ENCODE measurements at places on chromosomes 16 and 17. TPM values are rescaled to one million over a fixed set of nuclear protein-coding genes. Genes with fewer than 3 reads are reported as not detected.

KRT33A gene
- not detected for polyA plus RNA-seq

TMC6 gene
- polyA plus RNA-seq = 50.0 TPM

GRCh38 chr17:8957721-8958120 lies 7.8 kb downstream of the PIK3R5 start:
- no peaks in the 10 kb centered on the region for H3K4me1 ChIP-seq
- no peak for DNase-seq
- H3K4me3 ChIP-seq = no peak overlapping the region
- H3K27ac ChIP-seq = no peak overlapping the region

DNA sequence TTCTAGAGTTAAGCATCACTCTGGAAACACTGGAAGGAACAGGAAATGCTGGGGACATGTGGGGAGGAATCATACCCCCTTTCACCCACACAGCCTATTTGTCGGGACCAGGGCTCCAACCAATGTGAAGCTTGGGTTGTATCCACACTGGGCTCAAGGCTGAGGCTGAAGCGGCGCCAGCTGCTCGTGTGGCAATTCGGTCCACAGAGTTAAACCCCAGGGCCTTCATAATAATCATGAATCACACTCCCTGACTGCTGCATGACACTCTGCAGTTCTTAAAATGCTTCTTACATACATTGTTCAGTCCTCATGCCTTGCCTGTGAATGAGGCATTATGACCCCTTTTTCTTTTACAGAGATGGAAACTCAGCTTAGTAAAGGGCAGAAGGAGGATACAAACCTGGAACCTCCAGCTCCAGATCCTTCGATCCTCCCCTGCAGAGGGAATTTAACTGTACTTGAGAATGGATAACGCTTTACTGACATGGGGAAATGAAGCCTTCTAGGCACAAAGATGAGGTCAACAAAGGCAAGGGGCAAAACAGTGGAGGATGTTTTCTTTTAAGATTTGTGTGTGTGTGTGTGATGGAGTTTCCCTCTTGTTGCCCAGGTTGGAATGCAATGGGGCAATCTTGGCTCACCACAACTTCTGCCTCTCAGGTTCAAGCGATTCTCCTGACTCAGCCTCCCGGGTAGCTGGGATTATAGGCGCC lies 72.7 kb downstream of the SOX9 start:
- DNase-seq = no peak
- H3K27ac ChIP-seq = no peak overlapping the region
- no peaks in the 10 kb centered on the region for H3K36me3 ChIP-seq
- no peaks in the 10 kb centered on the region for H3K4me1 ChIP-seq
- no peak overlapping the region for H3K4me3 ChIP-seq

DNA sequence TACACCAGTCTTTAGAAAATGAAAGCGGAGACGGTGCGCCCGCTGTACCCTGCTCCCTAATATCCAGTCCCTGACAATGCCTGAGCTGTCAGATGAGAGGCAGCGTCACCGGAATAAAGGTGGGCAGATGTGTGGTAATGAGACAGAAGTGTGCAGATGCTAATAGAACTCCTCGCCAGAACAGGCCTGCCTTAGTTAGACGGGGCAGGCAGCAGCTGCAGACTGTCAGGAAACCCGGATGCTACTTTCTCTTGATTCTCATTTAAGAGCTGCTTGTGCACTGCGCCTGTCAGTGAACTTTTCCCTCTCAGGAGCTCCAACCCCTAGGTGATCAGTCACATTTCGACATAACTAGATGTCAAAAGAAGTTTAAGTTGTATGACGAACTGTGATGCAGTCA lies 221.8 kb upstream of the IRX3 start:
- H3K36me3 ChIP-seq = no peaks in the 10 kb centered on the region
- no peaks in the 10 kb centered on the region for H3K4me1 ChIP-seq
- H3K27ac ChIP-seq = no peak overlapping the region
- no peak overlapping the region for H3K4me3 ChIP-seq
- no peaks in the 10 kb centered on the region for H3K27me3 ChIP-seq

DNA sequence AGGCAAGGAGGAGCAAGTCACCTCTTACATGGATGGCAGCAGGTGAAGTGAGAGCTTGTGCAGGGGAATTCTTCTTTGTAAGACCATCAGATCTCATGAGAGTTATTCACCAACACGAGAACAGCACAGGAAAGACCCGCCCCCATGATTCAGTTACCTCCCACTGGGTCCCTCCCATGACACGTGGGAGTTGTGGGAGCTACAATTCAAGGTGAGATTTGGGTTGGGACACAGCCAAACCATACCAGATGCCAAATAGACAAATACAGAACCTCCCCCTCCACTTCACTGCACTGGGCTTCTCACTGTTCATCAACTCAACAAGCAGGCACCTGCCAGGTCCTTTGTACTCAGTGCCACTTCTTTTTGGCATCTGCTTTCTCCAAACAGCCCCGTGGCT lies 100.2 kb downstream of the WSCD1 start:
- no peak overlapping the region for H3K27ac ChIP-seq
- no peaks in the 10 kb centered on the region for H3K4me1 ChIP-seq
- H3K4me3 ChIP-seq = no peak overlapping the region
- peaks cover 6% of the 10 kb centered on the region for H3K27me3 ChIP-seq
- no peak for DNase-seq

- no peaks in the 10 kb centered on the region for H3K4me1 ChIP-seq
- H3K27ac ChIP-seq = no peak overlapping the region
- H3K36me3 ChIP-seq = no peaks in the 10 kb centered on the region
- H3K4me3 ChIP-seq = no peak overlapping the region
Measured at GRCh38 chr16:60481591-60481990, 1554.6 kb downstream of the CDH8 start.

GRCh38 chr16:85750827-85751697 lies at the start of gene C16orf74:
C16orf74 (minus strand) TSS chr16:85751096; CDS start chr16:85735217, 15,879 bp downstream.
- no peaks in the 10 kb centered on the region for H3K27me3 ChIP-seq
- no peak for DNase-seq
- H3K36me3 ChIP-seq = peaks cover 8% of the 10 kb centered on the region
- H3K4me1 ChIP-seq = peaks cover 61% of the 10 kb centered on the region
- peak within 1 kb of the TSS; percentile 87 for H3K27ac ChIP-seq
- peak within 1 kb of the TSS; percentile 75 for H3K4me3 ChIP-seq

- no peaks in the 10 kb centered on the region for H3K27me3 ChIP-seq
- H3K4me1 ChIP-seq = peaks cover 13% of the 10 kb centered on the region
- peak overlapping the region; percentile 54 for H3K27ac ChIP-seq
- H3K4me3 ChIP-seq = no peak overlapping the region
- H3K36me3 ChIP-seq = no peaks in the 10 kb centered on the region
Measured at GRCh38 chr16:57534881-57535658, 1.3 kb downstream of the CCDC102A start.
